ENCODE measurements at places on chromosomes 16 and 17.

DNA sequence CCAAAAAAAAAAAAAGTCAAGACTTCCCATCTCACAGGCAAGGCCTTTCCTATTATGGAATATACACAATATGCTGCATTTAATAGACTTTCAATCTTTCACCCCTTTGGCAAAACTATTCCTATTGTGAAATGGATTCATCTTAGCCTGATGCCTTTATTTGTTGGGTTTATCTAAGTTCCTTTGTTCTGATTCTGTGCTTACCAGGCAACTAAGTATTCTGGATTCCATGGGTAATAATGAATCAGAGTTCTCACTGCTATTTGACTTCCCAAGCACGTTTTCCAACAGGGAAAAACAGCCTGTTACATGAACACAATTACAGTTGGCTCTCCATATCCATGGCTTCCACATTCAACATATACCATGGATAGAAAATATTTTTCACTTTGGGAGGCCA lies 135.5 kb downstream of the MYO1D start:
- peak; percentile 41 for DNase-seq

GRCh38 chr16:72932050-72932449 lies 115.9 kb downstream of the ZFHX3 start:
- no peak for DNase-seq

DNA sequence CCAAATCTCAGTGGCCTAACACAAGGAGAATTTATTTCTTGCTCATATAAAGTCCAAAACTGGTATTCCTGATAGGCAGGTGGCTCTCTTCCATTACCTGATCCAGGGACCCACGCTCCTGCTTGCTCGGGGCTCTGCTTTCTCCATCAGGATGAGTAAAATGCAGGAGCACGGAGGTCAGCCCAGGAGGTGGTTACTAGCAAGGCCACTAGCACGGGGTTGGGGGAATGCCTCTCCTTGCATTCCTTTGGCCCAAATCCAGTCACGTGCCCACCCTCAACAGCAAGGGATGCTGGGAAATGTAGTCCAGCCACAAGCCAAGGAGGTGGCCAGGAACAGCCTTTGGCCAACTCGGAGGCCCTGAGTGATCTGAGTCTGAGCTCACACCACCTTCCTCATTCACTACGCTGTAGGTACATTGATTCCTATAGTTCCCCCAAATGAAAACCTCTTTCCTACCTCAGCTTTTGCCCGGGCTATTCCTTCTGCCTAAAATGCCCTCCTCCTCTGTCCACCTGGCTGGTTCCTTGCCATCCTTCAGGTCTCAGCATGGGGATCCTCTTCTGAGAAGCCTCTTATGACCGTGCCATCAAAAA lies 38.3 kb upstream of the HAPSTR1 start:
- peak; percentile 89 for DNase-seq

GRCh38 chr16:1444730-1445517 lies 568 bp upstream of the CCDC154 start:
- DNase-seq: no peak

DNA sequence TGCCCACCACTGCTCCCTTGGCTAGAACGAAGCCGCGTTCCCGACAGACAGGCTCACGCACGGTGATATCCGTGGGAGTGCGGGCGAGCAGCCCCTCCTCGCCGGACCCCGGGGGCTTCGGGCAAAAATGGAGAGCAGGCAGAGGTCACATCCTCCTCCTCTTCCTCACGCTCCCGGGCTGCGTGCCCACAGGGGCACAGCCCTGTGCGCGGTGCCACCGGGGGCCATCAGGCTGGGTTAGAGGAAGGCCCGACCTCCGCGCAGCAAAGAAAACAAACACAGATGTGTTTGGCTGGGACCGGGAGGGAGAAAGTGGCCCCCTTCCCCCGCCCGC lies 519 bp upstream of the NTN1 start:
- no peak for DNase-seq

- DNase-seq: peak; percentile 40
These were observed 7.6 kb downstream of the AIPL1 start for GRCh38 chr17:6427279-6427781.

DNA sequence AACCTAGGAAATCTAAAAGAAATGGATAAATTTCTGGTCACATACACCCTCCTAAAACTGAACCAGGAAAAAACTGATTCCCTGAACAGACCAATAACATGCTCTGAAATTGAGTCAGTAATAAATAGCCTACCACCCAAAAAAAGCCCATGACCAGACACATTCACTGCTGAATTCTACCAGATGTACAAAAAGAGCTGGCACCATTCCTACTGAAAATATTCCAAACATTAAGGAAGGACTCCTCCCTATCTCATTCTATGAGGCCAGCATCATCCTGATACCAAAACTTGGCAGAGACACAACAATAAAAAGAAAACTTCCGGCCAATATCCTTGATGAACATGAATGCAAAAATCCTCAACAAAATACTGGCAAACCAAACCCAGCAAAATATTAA lies 52.9 kb downstream of the TTC19 start:
- no peak for DNase-seq

DNA sequence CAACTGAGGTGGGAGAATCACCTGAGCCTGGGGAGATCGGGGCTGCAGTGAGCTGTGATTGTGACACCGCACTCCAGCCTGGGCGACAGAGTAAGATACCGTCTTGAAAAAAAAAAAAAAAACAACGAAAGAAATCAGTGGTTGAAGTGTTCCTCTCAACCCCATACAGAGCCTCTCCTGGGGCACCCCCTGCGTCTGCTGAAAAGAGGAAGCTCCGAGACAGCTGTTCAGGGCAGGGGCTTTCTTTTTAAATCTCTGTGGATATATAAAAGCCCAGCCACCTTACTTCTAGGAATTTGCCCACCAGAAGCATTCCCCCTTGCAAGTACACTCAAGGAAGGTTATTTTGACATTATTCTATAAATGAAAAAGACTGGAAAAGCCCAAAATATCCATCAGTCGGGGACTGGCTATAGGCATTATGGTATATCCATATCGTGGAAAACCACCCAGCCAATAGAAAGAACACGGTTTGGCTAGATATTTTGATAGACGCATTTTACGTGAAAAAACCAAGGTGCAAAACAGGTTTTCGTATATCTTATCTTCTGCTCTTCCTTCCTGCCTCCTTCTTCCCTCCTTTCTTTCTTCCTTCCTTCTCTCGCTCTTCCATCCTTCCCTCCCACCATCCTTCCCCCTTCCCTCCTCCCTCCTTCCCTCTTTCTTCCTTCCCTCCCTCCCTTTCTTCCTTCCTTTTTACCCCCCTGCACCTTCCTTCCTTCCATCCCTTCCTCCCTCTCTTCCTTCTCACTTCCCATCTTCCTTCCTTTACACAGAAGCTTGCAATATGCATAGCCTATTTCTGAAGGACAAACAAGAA lies 9.2 kb upstream of the CCL22 start:
- DNase-seq: no peak

- no peak for DNase-seq
These were observed 148.5 kb upstream of the XYLT1 start for GRCh38 chr16:17619261-17619660.
